Activated CD8-positive, alpha-beta memory T cell treated with anti-CD3 and anti-CD28 coated beads, Interleukin-2, amount 10 ng/mL, durations not matched to agents 7 days and 5 days (primary cell): ENCODE measurements at places on chromosomes 3 and 15. TPM values are rescaled to one million over a fixed set of nuclear protein-coding genes. Genes with fewer than 3 reads are reported as not detected.

DNA sequence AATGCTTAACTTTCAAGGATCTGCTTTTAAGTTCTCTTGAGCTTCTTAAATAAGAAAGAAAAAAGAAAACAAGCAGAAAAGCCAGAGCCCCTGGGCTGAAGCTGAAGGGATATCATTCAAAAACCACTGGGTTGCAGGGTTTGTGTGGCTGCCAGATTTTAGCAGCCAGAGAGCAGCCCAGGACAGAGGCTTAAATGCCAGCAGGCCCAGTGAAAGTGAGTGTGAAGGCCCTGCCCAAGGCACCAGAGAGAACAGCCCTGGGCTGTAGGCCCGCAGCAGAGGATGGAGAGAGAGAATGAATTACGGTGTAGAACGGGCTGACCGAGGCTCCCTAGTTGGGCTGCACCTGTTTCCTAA lies 106.3 kb upstream of the BOC start:
- H3K27ac ChIP-seq = no peak overlapping the region
- H3K27me3 ChIP-seq = no peaks in the 10 kb centered on the region
- H3K4me1 ChIP-seq = peaks cover 4% of the 10 kb centered on the region
- no peak overlapping the region for H3K4me3 ChIP-seq
- no peak for DNase-seq
- peaks cover 2% of the 10 kb centered on the region for H3K36me3 ChIP-seq

- DNase-seq = no peak
- peaks cover 12% of the 10 kb centered on the region for H3K4me1 ChIP-seq
- H3K27me3 ChIP-seq = peaks cover 44% of the 10 kb centered on the region
- H3K27ac ChIP-seq = no peak overlapping the region
Measured at GRCh38 chr3:161101609-161102008, 3.5 kb downstream of the B3GALNT1 start.

GRCh38 chr3:117567906-117568305 lies 858.3 kb downstream of the TUSC7 start:
- no peaks in the 10 kb centered on the region for H3K36me3 ChIP-seq
- no peaks in the 10 kb centered on the region for H3K4me1 ChIP-seq
- H3K27ac ChIP-seq = no peak overlapping the region
- H3K27me3 ChIP-seq = no peaks in the 10 kb centered on the region

GRCh38 chr3:74000725-74001124 lies 376.0 kb upstream of the PDZRN3 start:
- DNase-seq = no peak
- no peaks in the 10 kb centered on the region for H3K27me3 ChIP-seq
- H3K27ac ChIP-seq = no peak overlapping the region
- H3K4me3 ChIP-seq = no peak overlapping the region

- peaks cover 84% of the 10 kb centered on the region for H3K36me3 ChIP-seq
- DNase-seq = no peak
- H3K4me1 ChIP-seq = peaks cover 47% of the 10 kb centered on the region
- H3K4me3 ChIP-seq = no peak overlapping the region
Measured at GRCh38 chr3:101857301-101857741, 8.0 kb downstream of the NFKBIZ start.

The KY gene
- not detected for total RNA-seq
